Activated CD8-positive, alpha-beta T cell treated with anti-CD3 and anti-CD28 coated beads, Interleukin-2, amount 10 ng/mL, durations not matched to agents 7 days and 5 days (primary cell): ENCODE measurements at places on chromosomes 6 and 20. TPM values are rescaled to one million over a fixed set of nuclear protein-coding genes. Genes with fewer than 3 reads are reported as not detected.
A peak's percentile ranks its signal among the peaks of the same experiment; 100 is the strongest.

GRCh38 chr6:165807249-165807960, 144.4 kb upstream of the PDE10A start:
- H3K4me1 ChIP-seq: peaks cover 4% of the 10 kb centered on the region
- H3K36me3 ChIP-seq: no peaks in the 10 kb centered on the region
- no peak overlapping the region for H3K27ac ChIP-seq
- H3K27me3 ChIP-seq: peaks cover 23% of the 10 kb centered on the region

- peak overlapping the region; percentile 53 for H3K4me3 ChIP-seq
- H3K4me1 ChIP-seq: peaks cover 64% of the 10 kb centered on the region
- DNase-seq: no peak
- no peaks in the 10 kb centered on the region for H3K27me3 ChIP-seq
- H3K36me3 ChIP-seq: peaks cover 30% of the 10 kb centered on the region
Observed at GRCh38 chr6:16730738-16731477, 30.4 kb downstream of the ATXN1 start.

ZC3H12D gene
- total RNA-seq: 6.1 TPM

SLC22A2 gene
- not detected for total RNA-seq

- no peaks in the 10 kb centered on the region for H3K4me1 ChIP-seq
- H3K27me3 ChIP-seq: peaks cover 2% of the 10 kb centered on the region
Observed at GRCh38 chr20:60255415-60255814, 297.2 kb downstream of the CDH26 start.

- H3K27ac ChIP-seq: no peak overlapping the region
- H3K4me1 ChIP-seq: peaks cover 52% of the 10 kb centered on the region
- no peak overlapping the region for H3K4me3 ChIP-seq
- DNase-seq: peak; percentile 61
- peaks cover 67% of the 10 kb centered on the region for H3K27me3 ChIP-seq
Observed at GRCh38 chr20:58839474-58839874, 11.2 kb downstream of the GNAS-AS1 start.

- H3K36me3 ChIP-seq: no peaks in the 10 kb centered on the region
- H3K27me3 ChIP-seq: peaks cover 2% of the 10 kb centered on the region
- no peaks in the 10 kb centered on the region for H3K4me1 ChIP-seq
- H3K27ac ChIP-seq: no peak overlapping the region
Observed at GRCh38 chr20:61748376-61748775, 317.3 kb downstream of the TAF4 start.

DNA sequence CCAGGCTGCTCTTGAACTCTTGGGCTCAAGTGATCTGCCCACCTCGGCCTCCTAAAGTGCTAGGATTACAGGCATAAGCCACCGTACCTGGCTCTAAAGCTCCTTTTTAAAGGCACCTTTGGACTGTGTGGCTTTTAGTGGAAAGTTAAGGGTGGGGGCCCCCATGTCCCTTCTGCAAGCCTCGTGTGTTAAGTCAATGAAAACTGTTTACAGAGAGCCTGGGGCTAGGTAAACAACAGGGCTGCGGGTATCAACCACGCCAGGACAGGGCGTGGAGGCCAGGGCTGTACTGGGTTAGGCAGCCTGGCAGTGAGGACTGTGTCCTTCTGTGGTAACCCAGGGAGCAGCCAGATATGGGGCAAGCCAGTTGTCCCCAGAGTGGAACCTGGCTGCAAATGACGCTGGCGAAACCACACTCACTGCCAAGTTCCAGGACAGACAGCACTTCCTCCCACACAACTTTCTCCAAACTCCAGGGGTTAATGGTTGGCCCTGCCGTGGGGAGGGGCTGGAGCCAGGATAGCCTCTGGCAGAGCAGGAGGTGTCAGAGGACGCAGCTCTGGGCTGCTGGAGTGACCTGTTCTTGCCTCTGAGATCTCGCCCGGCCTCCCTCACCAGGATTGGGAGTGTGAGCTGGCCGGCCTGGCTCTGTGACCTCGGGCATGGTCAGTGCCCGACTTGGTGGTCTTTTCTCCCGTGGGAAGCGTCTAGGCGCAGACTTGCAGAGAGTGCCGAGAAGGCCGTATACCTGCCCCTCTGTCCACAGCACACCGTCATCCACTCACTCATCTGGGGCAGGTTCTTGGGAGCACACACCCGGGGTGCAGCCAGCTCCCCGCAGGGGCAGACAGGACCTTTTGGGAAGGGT, 3.2 kb downstream of the SLC17A9 start:
- peaks cover 27% of the 10 kb centered on the region for H3K36me3 ChIP-seq
- no peaks in the 10 kb centered on the region for H3K27me3 ChIP-seq

DNA sequence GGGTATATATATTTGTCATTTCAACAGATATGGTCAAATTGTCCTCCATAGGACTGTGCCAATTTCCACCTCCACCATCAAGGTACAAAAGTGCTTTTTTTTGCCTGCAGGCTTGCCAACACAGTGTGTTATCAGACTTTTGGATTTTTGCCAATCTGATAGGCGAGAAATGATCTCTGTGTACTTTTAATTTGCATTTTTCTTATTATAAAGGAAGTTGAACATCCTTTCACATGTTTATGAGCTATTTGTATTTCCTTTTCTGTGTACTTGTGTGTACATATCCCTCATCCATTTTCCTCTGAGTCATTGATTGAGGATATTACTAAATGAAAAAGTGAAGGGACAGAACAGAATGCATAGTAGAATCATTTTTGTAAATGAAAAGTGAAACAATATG, 39.0 kb upstream of the PTPN1 start:
- no peak overlapping the region for H3K4me3 ChIP-seq
- no peak overlapping the region for H3K27ac ChIP-seq
- H3K36me3 ChIP-seq: no peaks in the 10 kb centered on the region

- H3K27me3 ChIP-seq: peaks cover 12% of the 10 kb centered on the region
- no peak overlapping the region for H3K27ac ChIP-seq
- DNase-seq: no peak
- H3K4me1 ChIP-seq: peaks cover 2% of the 10 kb centered on the region
- H3K36me3 ChIP-seq: no peaks in the 10 kb centered on the region
Observed at GRCh38 chr20:23279836-23280235, 70.8 kb upstream of the NXT1 start.

HCK gene
- total RNA-seq: not detected

GRCh38 chr6:116156405-116157326, 30.7 kb upstream of the COL10A1 start:
- no peaks in the 10 kb centered on the region for H3K4me1 ChIP-seq
- H3K4me3 ChIP-seq: no peak overlapping the region
- no peak overlapping the region for H3K27ac ChIP-seq
- peaks cover 3% of the 10 kb centered on the region for H3K36me3 ChIP-seq

- peaks cover 3% of the 10 kb centered on the region for H3K4me1 ChIP-seq
- H3K36me3 ChIP-seq: no peaks in the 10 kb centered on the region
- H3K4me3 ChIP-seq: peak overlapping the region; percentile 25
- no peak for DNase-seq
- H3K27me3 ChIP-seq: no peaks in the 10 kb centered on the region
- H3K27ac ChIP-seq: no peak overlapping the region
Observed at GRCh38 chr20:5504061-5504739, 187.4 kb upstream of the PROKR2 start.

- no peak overlapping the region for H3K27ac ChIP-seq
- no peak for DNase-seq
- H3K36me3 ChIP-seq: peaks cover 3% of the 10 kb centered on the region
- no peaks in the 10 kb centered on the region for H3K27me3 ChIP-seq
- H3K4me3 ChIP-seq: no peak overlapping the region
- H3K4me1 ChIP-seq: peaks cover 56% of the 10 kb centered on the region
Observed at GRCh38 chr20:53734006-53734688, 140.5 kb upstream of the ZNF217 start.

BEND3 gene
- total RNA-seq: 3.8 TPM

RUNX2 gene
- 2.7 TPM for total RNA-seq

GRCh38 chr20:62479656-62480055, 3.9 kb upstream of the GATA5 start:
- H3K4me3 ChIP-seq: no peak overlapping the region
- H3K4me1 ChIP-seq: peaks cover 22% of the 10 kb centered on the region

MATN4 gene
- not detected for total RNA-seq

- DNase-seq: no peak
- peaks cover 30% of the 10 kb centered on the region for H3K4me1 ChIP-seq
- H3K27me3 ChIP-seq: peaks cover 57% of the 10 kb centered on the region
- peak overlapping the region; percentile 83 for H3K4me3 ChIP-seq
Observed at GRCh38 chr6:28206928-28207509, 18.1 kb upstream of the ZSCAN9 start.

- DNase-seq: no peak
- H3K27me3 ChIP-seq: peaks cover 3% of the 10 kb centered on the region
- no peaks in the 10 kb centered on the region for H3K4me1 ChIP-seq
- no peak overlapping the region for H3K27ac ChIP-seq
Observed at GRCh38 chr20:44773070-44773829, 27.6 kb downstream of the KCNK15 start.

DNA sequence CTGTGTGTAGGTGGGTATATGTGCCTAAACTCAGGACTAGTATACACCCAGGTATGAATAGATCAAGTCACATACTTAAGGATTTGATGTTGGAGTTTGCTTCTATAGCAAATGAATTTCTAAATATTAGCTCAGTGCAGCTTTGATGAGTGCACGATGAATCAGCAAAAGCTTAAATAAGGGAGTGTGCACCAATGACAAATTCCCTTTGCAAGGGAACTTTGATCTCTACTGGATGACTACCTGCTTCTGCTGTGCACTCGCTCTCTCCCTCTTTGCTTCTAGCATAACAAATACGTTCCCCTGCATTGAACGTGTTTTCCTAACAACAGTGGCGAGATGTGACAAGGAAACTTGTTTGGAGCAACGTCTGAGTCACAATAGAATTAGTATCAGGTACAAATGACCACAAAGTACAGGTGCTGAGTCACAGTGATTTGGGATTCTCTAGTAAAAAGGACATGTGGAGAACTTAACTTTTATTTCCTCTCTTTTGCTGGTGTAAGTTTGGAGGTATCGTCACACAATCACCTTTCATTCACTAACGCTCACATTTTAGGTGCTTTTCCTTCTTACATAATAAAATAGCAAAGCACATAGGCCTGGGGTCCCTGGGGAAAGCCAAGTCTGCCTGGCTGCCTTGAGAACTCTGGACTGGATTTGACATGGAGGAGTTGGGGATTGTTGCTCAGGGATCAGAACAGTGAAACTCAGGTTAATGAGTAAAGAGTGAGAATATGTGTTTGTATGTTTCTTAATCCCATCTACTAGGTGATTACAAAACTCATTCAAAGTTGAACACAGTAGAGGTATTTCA, 49.7 kb downstream of the KLHL31 start:
- peaks cover 2% of the 10 kb centered on the region for H3K4me1 ChIP-seq
- H3K4me3 ChIP-seq: no peak overlapping the region
- peaks cover 10% of the 10 kb centered on the region for H3K27me3 ChIP-seq
- DNase-seq: no peak
- H3K36me3 ChIP-seq: no peaks in the 10 kb centered on the region

PTGIS gene
- 1.9 TPM for total RNA-seq

GRCh38 chr6:131199568-131200272, 64.5 kb downstream of the AKAP7 start:
- DNase-seq: peak; percentile 89
- peaks cover 50% of the 10 kb centered on the region for H3K36me3 ChIP-seq
- H3K27ac ChIP-seq: peak overlapping the region; percentile 96
- H3K27me3 ChIP-seq: no peaks in the 10 kb centered on the region
- peaks cover 65% of the 10 kb centered on the region for H3K4me1 ChIP-seq
